ENCODE measurements at places on chromosomes 6 and 20.

- no peak for DNase-seq
Observed at GRCh38 chr6:6006428-6007365, at the start of gene NRN1. Gene NRN1 (minus strand): TSS chr6:6006925. CDS start chr6:6006749, 176 bp downstream.

- no peak for DNase-seq
Observed at GRCh38 chr20:62823688-62824475, 7.0 kb downstream of the COL9A3 start.

DNA sequence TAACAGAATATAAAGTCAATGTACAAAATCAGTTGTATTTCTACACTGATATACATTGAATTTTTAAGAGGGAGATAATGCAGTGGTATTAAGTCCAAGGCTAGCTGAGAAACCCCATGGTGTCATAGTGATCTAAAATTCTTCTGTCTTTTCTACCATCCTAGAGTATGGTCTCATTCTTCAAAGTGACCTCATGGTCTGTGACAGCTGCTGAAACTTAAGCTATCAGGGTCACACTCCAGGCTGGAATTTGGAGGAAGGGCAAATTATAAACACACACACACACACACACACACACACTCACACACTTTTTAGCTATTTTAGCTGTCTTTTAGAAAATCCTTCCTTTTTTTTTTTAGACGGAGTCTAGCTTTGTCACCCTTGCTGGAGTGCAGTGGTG lies 47.3 kb upstream of the DYNLRB1 start:
- DNase-seq = no peak

GRCh38 chr20:4794846-4795245 lies 73.1 kb downstream of the PRND start:
- no peak for DNase-seq

DNA sequence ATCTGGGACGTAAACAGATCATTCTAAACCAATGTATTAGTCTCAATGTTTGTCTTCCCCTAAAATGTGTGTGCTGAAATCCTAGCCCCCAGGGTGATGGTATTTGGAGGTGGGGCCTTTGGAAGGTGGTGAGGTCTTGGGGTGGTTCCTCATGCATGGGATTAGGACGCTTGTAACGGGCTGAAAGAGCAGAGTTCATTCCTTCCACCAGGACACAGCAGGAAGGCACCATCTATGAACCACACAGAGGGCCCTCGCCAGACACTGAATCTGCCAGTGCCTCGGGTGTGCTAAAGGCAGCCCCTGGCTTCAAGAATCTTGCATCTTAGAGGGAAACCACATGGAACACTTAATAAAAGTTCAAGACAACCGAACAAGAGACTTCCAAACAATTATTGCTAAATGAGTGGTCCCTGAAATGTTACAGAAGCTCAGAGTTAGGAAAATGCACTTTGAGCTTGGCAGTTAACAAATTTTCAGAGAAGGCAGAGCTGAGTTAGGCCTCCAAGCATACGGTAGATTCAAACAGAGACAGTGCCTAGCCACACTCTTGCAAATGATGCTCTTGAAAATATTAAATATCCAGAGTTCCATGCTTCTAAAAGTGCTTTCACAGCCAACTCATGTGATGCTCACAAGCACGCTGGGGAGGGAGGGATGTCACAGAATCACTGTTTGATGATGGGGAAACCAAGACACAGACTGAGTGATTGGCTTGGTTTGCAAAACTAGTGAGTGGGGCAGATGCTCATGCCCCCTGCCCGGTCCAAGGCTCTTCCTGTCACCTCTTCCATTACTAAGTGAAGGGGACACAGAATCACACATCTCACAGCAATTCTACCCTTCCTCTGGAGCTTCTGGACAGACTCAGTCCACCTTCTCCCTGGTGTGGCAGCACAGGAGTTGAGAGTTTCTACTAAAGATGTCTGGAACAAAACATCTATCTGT lies 27.4 kb downstream of the TBC1D7 start:
- no peak for DNase-seq

GRCh38 chr6:145498425-145498824 lies 236.9 kb downstream of the EPM2A start:
- DNase-seq = no peak

GRCh38 chr6:4647414-4648365 lies 128.5 kb upstream of the CDYL start:
- peak; percentile 82 for DNase-seq

DNA sequence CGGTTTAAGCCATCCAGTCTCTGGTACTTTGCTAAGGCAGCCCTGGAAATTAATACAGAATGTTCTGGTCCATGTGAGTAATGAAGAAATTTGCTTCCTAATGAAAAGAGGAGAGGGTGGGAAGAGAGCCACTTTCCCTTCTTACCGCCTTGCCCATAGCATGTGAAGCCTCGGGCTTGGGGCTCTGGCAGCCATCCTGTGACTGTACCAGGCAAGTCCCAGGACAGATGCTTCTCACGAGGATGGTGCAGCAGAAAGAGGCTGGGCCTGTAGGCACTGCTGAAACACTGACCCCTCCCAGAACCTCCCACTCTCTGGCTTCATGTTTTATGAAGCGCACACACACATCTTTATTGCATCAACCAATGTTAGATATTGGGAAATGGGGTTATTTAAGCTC lies 74.8 kb downstream of the IYD start:
- no peak for DNase-seq

GRCh38 chr6:36615018-36615761 lies 21.0 kb downstream of the SRSF3 start:
- no peak for DNase-seq

DNA sequence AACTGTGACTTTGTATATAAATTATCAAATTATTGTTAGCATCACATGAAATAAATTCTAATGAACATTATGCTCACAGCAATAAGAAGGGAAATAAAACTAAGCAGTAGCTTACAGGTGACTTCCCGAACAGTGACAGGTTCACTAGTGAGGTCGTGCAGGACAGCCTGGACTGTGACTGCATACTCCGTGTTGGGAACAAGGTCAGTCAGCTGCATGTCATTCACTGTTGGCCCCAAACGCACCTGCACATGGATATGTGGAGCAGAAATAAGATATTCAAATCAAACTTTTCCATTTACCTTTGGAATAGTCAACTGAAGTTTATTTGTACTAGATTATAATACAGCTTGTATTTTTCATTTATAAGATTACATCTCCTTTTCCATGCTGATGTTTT lies 60.6 kb downstream of the COL12A1 start:
- DNase-seq = no peak

- no peak for DNase-seq
Observed at GRCh38 chr6:1477432-1478090, 88.2 kb downstream of the FOXF2 start.

- peak; percentile 63 for DNase-seq
Observed at GRCh38 chr6:97669191-97670031, 386.4 kb upstream of the MMS22L start.

GRCh38 chr20:8117636-8118035 lies 14.4 kb upstream of the PLCB1 start:
- no peak for DNase-seq

DNA sequence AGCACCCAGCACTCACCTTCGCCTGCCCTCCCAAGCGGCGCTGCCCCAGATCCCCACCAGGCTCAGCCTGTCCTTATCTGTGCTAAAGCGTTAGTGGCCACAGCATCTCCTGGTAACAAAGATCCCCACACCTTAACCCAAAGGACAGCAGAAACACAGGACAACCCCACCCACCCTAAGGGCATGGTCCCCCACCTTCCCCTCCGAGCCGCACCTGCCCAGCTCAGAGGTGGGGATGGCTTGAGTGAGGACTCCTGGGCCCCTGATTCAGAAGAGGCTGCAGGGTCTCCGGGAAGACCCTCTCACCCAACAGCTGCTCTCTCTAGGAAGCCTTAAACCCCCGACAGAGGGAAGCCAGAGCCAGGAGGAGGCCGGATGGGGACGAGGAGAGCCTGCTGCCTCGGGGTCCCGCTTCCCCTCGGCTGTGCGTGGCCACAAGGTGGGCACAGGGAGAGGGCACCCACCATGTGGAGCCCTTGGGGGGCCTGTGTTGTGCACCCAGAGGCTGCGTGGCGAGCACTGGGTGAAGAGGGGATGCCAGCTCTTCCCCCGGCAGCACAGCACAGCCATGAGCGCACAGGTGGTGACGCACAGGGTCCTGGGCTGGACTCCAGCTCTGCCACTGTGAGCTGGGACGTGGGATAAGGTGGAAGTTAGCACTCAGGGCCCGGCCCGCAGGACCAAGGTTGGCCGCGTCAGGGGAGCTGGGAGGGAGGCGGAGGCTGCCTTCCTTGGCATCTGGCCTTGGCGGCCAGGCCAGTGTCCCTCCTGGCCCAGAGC lies 31.9 kb upstream of the MRGBP start:
- no peak for DNase-seq

DNA sequence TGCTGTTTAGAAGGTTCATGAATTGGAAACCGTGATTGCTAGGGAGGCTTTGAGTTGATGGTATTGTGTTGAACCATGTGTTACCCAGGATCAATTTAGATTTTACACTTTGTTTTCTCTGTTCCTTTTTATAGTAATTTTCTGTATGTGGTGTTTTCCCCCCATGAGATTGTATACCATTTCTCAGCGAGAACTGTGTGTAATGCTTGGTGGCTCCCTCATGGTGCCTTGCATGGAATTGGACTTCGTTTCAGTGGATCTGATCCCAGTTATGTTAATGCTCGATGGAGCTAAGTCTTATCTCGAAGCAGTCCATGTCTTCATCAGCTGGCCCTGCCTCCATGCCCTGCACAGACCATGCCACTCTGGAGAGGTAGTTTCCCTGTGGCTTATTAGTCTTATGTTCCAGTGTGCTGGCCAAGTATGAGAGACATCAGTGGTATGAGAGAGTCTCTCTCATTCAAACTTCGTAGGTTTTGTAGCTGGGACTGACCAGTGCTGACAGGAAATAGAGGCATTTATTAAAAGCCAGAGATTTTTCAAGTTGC lies 18.7 kb downstream of the PTPN1 start:
- DNase-seq = no peak

- no peak for DNase-seq
Observed at GRCh38 chr6:626236-626635, 30.7 kb downstream of the HUS1B start.

- DNase-seq = no peak
Observed at GRCh38 chr20:45416917-45417316, 976 bp downstream of the PIGT start.

DNA sequence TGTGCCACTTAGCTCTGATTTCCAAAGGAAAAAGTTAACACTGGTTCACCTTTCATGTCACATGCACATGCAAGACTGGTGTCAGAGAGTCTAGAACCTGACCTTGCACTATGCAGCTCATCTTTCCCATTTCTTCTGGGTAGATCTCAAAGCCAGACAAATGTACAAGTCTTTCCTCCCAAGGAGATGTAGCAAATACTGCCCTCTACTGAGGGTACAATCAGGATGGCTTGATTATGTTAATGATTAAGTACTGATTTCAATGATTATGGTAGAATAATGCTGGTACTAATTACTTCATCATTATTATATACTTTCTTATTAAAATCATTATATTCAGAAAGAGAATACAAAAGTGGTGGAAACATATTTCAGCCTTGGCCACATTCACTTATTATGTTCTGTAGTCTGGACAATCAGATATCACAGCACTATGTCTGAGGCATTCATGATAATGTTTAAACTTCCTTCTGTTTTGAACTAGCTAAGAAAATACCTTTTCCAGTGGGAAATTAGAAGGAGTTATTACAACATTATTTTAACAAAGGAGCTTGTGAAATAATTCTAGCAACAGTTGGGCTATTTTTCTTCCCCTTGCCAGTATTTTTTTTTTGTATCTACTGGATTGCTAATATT lies 68.5 kb upstream of the FOXO3 start:
- no peak for DNase-seq

DNA sequence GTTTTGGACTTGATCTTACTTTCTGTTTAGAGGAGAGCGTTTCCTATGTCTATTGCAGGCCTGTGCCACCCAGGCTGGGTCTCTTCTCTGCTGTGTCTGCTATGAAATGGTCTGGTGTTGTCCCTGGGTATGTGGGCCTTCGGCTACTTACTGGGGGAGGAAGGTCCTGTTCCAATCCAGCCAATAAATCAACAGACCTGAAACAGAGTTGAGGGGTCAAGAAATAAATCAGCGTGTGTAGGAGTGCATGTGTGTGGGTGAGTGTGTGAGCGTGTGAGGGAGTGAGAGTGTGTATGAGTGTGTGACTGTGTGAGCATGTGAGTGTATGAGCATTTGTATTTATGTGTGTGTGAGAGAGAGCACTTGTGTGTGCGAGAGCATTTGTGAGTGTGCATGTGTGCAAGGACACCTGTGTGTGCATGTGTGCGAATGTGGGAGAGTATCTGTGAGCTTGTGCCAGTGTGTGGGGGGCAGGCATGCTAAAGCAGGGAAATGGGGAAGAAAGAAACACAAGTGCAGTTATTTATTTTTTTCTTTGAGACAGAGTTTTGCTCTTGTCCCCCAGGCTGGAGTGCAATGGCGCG lies 86.3 kb upstream of the PMEPA1 start:
- no peak for DNase-seq

GRCh38 chr6:43171707-43172103 lies 636 bp downstream of the SRF start:
- no peak for DNase-seq

DNA sequence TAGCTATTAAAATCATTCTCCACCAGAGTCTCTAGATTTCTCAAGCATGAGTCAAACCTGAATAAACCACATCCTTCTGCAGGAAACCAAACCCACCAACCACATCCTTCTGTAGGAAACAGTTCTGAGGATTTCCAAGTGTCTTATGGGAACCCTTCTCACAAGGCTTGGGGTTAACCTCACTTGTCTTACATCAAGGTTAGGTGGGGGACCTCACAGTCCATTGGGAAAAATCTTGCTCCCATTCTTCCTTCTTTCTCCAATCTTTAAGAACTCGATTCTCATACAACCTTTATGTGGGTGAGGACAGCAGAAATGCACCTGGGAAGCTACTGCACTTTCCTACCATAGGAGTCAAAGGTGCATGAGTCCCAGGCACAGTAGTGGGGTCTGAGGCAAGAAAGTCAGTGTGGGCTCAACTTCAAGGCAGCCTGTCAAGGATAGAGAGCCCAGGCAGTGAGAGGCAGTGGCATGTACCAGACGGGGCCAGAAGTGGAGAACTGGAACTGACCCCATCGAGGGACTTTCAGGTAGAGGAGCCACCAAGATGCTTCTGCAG lies 114.5 kb downstream of the SLC22A3 start:
- DNase-seq = no peak

DNA sequence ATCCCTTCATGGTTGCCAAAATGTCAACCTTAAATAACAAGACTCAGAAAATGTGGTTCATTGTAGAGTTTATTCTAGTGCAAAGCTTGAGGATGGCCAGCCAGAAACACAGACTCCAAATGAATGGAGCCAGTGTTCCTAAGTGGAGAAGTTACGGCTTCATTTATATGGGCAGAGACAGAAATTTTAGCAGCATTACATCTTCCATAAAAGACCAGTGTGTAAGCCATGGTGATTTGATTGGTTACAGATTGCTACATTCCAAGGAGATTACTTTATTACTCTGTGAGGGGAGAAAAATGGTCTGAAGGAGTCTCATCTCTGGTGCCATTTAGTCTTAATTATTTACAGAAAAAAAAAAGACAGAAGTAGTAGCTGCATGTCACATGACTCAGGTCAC lies 97.8 kb downstream of the OTOR start:
- no peak for DNase-seq

GRCh38 chr6:33073431-33073871 lies at the start of gene HLA-DPA1:
Gene HLA-DPA1 (minus strand): TSS chr6:33073649.
- DNase-seq = no peak

- DNase-seq = no peak
Observed at GRCh38 chr6:170006900-170007467, 255.6 kb downstream of the ERMARD start.

- DNase-seq = no peak
Observed at GRCh38 chr6:152478377-152479010, 158.7 kb downstream of the SYNE1 start.
